Left renal cortex interstitium (tissue), 4 donors: ENCODE measurements at places on chromosomes 16 and 17.

- DNase-seq, result no peak
These were observed 5.8 kb downstream of the CACNA1H start for GRCh38 chr16:1158456-1159324.

DNA sequence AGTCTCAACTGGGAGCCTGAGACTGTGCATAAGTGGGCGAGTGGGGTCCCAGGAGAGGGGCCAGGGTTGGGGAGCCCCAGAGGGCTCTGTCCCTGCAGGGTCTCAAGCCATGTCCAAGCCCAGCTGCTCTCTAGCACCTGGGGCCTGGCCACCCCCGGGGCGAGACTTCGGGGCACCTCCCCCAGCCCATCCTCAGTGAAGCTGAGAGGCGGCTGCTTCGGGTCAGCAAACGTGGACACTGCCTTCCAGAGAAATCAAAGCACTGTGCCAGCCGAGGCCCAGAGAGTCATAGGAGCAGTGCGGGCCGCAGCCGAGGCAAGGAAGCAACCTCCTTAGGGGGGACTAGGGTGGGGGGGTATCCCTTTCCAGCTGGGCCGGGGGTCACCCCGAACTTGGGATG, 77.5 kb downstream of the ENGASE start:
- DNase-seq, result no peak

- DNase-seq, result no peak
These were observed 104.3 kb upstream of the DNAH9 start for GRCh38 chr17:11493936-11494335.

DNA sequence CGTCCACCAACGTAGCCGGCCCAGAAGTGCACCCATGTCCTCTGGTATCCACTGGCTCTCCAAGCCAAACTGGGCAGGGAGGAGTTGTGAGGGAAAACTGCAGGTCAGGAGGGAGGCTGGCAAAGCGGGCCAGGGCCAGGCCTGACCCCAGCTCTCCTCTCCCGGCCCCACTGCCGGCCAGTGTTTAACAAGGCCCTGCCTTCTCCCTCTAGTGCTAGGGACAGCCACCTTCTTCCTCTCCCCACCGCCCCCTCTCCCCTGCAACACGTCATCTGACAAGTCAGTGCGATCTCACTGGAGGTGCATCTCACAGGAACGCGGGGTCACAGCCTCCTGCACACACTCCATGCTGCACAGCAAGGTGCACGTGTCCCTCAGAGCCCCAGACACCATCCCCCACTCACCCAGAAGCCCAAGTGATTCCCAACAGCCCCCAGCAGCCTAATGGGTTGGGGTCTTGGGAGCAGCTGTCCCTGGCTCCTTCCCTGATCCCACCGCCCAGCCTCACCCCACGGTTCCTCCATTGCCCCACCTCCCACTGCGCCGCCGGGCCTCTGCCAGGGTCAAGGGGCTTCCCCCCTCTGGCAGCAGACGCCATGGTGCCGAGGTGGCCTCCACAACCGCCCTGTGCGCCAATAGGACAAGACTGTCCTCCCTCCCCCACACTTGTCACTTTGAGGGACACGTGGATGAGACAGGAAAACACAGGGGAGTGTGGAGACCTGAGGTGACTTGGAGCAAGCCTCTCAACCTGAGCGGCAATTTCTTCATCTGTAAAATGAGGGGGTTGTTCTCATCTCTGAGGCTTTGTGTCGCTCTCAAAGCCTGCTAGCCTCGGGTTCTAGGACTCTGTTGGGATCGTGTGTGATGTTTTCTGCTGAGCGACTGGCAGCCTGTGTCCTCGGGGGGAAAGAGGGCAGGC, 1.1 kb upstream of the ACE start:
- no peak for DNase-seq

GRCh38 chr17:83203472-83204221, 124.2 kb downstream of the METRNL start:
- no peak for DNase-seq

- DNase-seq, result no peak
These were observed 2.2 kb upstream of the ATP6V0A1 start for GRCh38 chr17:42456223-42457106.

DNA sequence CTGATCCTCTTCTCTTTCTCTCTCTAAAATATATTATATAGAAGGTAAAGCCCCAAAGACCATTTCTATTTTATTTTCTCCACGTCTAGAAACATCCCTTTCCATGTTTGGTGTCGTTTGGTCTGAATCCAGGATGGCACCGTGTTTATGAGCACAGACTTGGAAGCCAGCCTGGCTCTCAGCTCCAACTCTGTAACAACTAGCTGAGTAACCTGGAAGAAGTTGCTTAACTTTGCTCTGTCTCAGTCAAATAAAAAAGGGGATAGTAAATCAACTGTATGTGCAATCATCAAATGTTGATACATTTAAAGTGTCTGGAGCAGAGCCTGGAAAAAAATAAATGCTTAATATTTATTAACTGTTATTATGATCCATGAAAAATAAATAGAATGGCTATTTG, 249.8 kb upstream of the MAF start:
- DNase-seq, result no peak

DNA sequence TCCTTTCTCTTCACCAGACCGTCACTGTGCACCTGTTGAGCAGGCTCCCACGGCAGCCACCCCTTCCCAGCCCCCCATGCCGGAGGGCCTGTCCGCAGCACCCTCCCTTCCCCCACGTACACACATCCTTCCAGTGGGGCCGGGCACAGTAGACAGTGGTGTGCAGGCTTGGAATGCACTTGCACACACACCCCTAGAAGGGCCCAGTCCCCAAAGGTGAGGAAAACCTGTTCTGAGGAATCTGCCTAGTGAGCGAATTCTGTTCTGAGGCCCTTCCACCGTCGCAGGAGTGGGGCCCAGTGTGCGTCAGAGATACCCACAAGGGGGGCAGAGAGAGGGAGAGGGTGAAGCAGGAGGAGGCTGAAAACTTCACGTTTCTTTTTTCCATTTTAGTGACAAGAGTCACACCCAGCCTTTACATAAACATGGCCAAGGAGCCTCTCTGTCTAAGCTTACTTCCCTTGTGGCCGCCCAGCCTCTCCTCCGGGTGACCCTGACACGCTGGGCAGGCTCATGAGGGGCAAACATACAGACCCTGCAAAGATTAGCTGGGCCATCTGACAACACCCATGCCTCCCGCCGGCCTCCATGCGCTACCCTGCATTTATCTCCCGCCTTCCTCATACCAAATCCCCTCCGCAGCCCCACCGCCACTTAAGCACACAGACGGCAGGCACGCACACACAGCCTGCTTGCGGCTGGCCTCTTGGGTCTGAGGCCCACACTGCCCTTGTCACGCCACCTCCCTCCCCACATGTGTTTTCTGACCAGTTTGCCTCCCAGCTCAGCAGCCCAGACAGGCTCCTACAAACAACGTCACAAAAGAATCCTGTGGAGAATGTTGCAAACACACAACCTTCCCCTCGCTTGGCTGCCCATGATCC, 1.8 kb downstream of the ZBTB4 start:
- DNase-seq, result no peak

- peak; percentile 10 for DNase-seq
These were observed 682.1 kb upstream of the SOX9 start for GRCh38 chr17:71438631-71439146.

- DNase-seq, result no peak
These were observed 7.4 kb upstream of the CACNA1H start for GRCh38 chr16:1145383-1146100.

GRCh38 chr17:48563385-48563838, 14.7 kb downstream of the HOXB4 start:
- DNase-seq, result no peak

GRCh38 chr16:69036399-69037091, 68.9 kb upstream of the HAS3 start:
- DNase-seq, result no peak

- no peak for DNase-seq
These were observed 19.8 kb upstream of the MAP3K14 start for GRCh38 chr17:45336390-45337182.

DNA sequence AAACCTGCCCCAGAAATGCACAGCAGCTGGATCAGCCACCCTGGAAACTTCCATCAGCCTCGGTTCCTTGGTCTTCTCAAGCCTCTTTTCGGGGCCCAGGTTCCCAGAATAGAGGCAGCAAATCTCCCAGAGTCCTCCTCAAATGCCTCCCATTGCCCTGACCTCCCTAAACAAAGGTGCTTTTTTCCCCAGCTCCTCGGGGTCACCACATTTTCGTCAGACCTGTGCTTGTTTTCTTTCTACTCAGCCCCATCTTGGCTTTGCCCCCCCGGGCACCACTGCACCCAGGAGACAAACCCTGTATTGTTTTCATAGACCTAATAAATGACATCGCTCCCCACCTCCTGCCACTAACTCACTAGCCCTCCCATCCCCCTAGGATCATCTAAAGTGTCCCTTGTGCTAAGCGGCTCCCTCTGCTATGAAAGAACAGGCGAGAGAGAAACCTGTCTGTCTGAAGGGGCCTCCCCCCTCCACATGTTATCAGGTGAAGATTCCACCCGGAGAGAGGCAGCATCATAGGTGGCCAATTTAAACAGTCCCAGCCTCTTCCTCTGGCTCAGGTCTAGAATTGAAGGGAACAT, 451.1 kb downstream of the SOX9 start:
- DNase-seq, result no peak

- DNase-seq, result no peak
These were observed 33.9 kb downstream of the NGFR start for GRCh38 chr17:49528966-49529365.

- DNase-seq, result no peak
These were observed 103.1 kb upstream of the HSBP1 start for GRCh38 chr16:83704656-83705055.

GRCh38 chr16:83588070-83588469, 219.7 kb upstream of the HSBP1 start:
- DNase-seq, result no peak

GRCh38 chr17:70041061-70041460, 34.0 kb upstream of the KCNJ16 start:
- DNase-seq, result no peak

- DNase-seq, result no peak
These were observed 18.9 kb downstream of the TMC5 start for GRCh38 chr16:19436540-19436939.

- DNase-seq, result no peak
These were observed 77.4 kb upstream of the CCL2 start for GRCh38 chr17:34177642-34178041.

DNA sequence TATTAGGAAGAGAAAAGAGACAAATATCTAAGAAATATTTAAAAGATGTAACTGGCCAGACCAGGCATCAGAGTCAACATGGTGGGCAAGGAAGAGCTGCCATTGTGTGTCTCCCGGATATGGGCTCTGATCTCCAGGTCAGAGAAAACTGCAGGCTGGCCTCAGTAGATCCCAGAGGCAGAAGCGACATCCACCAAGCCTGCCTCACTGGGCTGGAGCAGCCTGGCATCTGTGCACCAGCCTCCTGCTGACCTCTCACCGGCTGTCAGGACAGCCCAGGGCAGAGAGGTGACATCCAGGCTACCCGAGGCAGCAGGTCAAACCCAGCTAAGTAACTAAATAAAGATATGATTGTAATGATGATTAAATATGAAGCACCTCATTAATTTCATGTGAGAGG, 162.8 kb upstream of the TNRC6C start:
- DNase-seq, result no peak

DNA sequence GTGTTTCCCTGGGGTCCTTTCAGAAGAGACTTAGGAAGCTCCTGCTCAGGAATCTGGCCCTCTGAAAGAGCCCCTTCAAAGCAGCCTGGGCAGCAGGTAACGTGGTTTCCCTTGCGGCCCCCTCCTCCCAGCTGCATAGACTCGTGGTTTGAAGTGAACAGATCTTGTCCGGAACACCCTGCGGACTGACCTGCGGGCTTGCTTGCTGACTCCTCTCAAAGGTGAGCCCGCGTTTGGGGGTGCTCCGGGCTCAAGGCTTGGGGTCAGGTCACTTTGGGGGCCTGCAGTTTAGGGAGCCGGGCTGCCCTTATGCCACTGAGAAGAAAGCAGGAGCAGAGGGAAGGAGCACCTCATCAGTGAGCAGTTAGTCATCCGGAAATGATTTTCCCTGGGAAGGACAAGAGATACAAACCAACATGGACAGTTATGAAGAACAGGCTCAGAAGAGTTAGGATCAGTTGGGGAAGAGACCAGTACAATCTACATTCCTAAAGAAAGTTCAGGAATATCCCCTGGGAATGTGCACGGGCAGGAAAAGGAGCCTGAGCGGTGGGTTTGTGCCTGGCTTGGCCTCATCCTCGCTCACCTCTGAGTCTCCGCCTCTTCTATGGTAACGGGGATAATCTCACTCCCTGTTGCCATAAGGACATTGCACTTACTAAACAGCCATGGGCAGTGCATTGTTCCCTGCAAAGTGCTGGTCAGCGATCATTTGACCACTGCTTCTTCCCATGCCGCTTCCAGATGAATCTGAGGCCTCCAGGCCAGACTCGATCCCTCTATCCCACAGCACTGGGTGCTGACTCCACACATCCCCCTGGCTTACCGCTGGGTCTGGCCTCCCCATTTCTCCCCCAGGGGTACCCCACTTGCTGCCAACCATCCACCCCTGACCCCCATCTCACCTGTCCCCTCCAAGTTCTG, 10.0 kb downstream of the LDHD start:
- no peak for DNase-seq

DNA sequence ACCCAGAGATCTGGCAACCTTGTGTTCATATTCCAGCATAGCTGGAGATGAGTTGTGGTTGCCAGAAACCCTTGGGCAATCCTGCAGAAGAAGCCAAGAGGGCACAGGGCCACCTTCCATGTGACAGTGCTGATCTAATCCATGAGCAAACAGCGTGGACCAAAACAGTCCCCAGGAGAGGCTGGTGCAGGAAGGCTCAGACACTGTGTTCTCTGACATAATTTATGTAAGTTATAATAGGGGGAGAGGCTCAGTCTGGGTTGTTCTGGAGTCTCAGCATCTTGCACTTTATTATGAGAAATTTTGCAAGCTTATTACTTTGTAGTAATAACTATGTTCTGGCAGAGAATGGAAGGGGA, 273.9 kb downstream of the HAPSTR1 start:
- DNase-seq, result no peak

DNA sequence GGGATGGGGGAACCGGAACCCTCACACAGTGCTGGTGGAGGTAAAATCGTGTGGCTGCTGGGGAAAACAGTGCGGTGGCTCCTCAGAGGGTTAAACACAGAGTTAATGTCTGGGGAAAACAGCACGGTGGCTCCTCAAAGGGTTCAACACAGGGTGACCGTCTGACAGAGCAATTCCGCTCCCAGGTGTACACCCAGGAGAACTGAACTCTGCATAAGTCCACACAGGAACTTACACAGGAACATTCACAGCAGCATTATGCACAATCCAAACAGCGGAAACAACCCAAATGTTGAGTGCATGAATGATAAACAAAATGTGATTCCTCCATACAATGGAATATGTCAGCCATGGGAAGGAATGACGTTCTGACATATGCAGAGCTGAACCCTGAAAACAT, 51.4 kb downstream of the CCDC57 start:
- DNase-seq, result no peak

- DNase-seq, result no peak
These were observed 119.9 kb downstream of the BANP start for GRCh38 chr16:88070989-88071625.

- peak; percentile 40 for DNase-seq
These were observed 116.1 kb upstream of the METRNL start for GRCh38 chr17:82963104-82963950.

GRCh38 chr17:66725956-66726355, 109.0 kb upstream of the CACNG5 start:
- no peak for DNase-seq
